Ureter (tissue), 1 donor: ENCODE measurements at places on chromosomes 4 and X. TPM values are rescaled to one million over a fixed set of nuclear protein-coding genes. Genes with fewer than 3 reads are reported as not detected.

RTL5 gene
- total RNA-seq, result 9.8 TPM

- DNase-seq, result no peak
Observed at GRCh38 chrX:118530219-118530911, 34.8 kb downstream of the DOCK11 start.

POU3F4 gene
- total RNA-seq, result not detected

- no peak for DNase-seq
Observed at GRCh38 chr4:47065051-47065481, 33.7 kb downstream of the GABRB1 start.

TLR2 gene
- total RNA-seq, result 13.9 TPM

SLC9B1 gene
- total RNA-seq, result 1.8 TPM

PLXNB3 gene
- total RNA-seq, result 42.8 TPM
